ENCODE measurements at places on chromosomes 6 and 20.

DNA sequence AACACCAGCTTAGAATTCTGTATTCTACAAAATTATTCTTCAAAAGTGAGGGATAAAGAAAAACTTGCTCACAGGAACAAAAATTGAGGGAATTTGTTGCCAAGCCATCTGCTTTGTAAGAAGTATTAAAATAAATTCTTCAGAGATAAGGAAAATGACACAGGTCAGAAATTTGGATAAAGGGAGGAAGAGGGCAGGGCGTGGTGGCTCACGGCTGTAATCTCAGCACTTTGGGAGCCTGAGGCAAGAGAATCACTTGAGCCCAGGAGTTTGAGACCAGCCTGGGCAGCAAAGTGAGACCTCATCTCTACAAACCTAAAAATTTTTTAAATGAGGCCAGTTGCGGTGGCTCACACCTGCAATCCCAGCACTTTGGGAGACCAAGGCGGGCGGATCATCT lies 11.8 kb downstream of the SMIM28 start:
- no peak for DNase-seq

GRCh38 chr6:39923394-39923793 lies 10.9 kb downstream of the MOCS1 start:
- DNase-seq: no peak

GRCh38 chr6:149974825-149975224 lies 11.1 kb downstream of the ULBP1 start:
- no peak for DNase-seq

DNA sequence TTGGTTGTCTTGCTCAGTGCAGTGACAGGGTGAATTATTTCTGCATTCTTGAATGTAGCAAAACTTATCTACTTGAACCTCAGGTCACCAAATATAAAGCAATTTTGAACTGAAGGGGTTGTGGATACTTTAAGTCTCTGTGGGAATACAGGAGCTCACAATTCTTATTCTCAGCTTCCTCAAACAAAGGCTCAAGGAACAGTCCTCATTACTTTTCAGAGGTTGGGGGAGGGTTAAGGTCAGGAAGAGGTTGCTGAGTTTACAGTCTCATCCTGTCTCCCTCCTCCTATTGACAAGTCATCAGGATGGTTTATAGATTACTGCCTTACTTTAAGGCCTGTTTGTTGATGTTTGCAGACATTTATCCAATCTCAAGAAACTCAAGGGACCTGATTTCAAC lies 143.6 kb upstream of the SPACA1 start:
- no peak for DNase-seq

- no peak for DNase-seq
Measured at GRCh38 chr20:48096212-48096875, 311.1 kb upstream of the SULF2 start.

- DNase-seq: no peak
Measured at GRCh38 chr20:21640556-21640955, 64.9 kb upstream of the PAX1 start.

DNA sequence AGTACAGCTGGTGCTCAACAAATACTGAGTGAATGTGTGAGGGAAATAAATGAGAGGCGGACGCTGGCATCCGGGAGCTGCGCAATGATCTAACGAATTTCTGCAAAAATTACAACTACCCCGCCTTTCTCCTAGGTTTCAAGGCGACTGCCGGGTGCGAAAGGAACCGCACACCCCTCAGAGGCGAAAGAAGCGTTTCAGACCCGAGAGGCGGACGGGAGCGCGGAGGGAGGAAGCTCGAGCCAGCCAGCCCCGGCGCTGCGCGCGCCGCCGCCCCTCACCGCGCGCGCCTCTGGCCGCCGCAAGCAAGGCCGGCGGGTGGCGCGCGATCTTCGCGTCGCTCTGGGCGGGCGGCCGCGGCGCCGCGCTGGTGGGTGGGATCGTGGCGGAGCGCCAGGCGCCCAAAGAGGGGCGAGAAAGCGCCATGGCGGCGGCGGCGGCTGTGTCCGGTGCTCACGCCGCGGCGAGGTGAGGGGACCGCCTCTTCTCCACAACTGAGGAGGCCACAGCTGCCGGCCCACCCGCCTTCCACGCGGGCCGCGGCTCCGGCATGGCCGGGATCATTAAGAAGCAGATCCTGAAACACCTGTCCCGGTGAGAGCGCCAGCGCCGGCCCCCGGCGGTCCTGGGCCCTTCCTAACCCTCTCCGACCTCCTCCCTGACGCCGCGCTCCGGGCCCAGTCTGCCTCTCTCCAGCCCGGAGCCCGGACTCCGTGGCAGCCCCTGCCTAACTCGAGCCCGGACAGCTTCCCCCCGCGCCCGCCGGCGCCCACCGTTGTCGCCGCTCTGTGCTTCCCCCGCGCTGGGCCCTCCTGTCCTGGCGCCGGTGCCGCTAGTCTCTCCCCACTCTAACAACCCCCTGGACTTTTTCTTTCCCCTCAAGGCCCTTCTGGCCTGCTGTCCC lies at the start of gene BLTP3A:
TSS of gene BLTP3A (plus strand) at position 383 of the 904 bp plus-strand sequence. CDS start at position 551, 168 bp downstream.
- peak; percentile 94 for DNase-seq
